ENCODE measurements at places on chromosomes 4 and X.

GRCh38 chr4:187309456-187309855 lies 585.8 kb upstream of the FAT1 start:
- DNase-seq: no peak

GRCh38 chr4:40204507-40205258 lies 7.9 kb downstream of the RHOH start:
- DNase-seq: no peak

DNA sequence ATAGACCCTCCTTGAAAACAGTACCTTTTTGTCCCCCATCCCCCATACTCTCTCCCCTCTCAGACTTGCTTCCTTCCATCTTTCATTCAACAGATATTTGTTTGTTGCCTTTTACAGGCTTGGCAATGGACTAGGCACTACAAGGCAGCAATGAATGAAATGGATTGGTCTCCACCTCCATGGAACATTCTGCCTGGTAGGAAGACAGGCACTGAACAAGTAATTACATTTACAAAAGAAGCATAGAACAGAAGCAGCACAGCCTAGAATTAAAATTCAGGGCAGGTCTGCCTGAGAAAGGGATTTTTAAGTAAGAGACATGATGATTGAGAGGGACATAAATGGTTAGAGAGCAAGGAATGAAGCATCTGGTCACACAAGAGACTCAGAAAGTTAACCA lies 346.1 kb downstream of the GRXCR1 start:
- DNase-seq: no peak

- DNase-seq: no peak
Measured at GRCh38 chrX:45421806-45422205, 221.1 kb upstream of the DIPK2B start.

DNA sequence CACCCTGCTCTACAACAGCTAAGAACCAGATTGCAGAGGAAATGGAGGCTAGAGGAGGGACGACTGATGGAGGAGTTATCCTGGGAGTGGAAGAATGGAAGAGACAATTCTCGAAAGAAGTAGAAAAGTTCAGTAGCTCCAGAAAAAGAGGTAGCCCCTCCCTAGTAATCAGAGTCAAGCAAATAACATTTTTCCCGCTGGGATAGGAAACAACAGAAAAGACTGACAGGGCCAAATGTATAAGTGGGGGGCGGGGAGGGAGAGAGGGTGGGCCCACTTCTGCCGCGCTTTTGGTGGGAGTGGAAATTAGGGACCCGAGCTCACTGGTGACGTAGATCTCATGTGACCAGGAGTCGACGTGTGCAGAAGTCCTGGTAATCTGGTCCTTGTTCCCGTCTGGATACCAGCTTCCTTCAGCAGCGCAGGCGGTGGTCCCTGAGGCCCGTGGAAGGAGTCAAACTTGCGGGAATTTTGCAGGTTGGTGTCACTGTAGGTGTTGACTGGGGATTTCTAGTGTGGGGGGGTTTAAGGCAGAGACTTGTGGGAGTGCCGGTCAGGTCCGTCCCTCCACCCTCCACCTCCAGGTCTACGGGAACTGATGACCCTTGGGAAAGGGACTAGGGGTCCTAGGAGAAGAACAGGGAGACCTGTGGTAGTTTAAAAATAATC lies at the start of gene TCEAL9:
Gene TCEAL9, plus strand, starts transcription at position 377 of the 669 bp plus-strand sequence. CDS start 1,179 bp downstream, outside the sequence.
- no peak for DNase-seq

- no peak for DNase-seq
Measured at GRCh38 chr4:177265729-177266128, 43.9 kb upstream of the NEIL3 start.
